Left ventricle myocardium inferior (tissue), 1 donor: ENCODE measurements at places on chromosomes 4 and X.

DNA sequence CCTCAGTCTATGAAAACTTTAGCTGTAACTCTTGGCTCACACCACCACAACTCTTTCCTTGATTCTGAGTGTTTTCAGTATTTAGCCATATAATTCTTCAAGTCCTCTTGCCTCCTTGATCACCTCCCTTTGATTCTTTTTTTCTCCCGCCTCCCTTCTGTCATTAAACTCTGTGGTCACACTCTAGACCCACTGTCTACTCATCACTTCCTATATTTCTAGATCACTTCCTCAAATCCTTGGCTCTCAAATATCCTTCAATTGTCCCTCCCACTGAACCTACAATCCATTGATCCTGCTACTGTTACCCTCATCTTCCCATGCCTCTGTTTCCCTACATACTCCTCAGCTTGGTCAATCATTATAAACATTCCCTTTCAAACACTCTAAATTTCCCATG lies 12.4 kb upstream of the CXXC4 start:
- DNase-seq = no peak

DNA sequence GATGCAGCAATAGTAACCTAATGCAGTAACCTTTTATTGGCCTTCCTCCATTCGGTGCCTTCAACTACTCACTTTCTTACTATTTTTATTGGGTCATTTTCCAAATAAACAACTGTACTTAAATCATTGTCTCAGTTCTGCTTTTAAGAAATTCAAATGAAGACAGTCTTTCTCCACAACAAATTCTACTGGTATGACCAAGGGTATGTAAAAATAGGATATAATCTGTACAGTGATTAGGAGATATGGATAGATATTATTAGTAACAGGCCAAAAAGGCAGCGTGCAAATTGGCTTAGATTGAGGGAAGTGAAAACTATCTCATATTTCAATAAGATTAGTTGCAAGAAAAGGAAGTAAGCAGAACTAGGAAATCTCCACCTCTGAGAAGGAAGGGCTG lies 177.4 kb upstream of the PPP1R2C start:
- no peak for DNase-seq

DNA sequence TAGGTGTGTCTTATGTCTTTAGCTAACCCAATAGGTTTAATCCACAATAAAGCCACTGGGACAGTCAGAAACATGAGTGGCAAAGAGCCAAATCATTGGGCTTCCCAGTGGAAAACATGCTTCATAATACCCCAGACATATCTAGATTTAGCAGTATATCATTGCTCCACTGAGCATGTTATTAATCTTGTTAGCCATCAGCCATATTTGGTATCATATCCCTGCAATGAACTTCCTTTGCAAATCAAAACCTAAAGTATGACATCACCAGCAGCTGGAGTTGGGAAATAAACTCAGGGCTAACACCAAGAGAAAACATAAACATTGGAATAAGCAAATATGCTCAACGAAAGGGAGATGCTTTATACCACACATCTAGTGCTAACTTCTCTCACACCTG lies 280.8 kb upstream of the NOCT start:
- DNase-seq = no peak

- DNase-seq = no peak
These were observed 52.4 kb upstream of the HPSE start for GRCh38 chr4:83387012-83387411.
